Dermis microvascular lymphatic vessel endothelial cell (primary cell): ENCODE measurements at places on chromosomes 1 and 21. TPM values are rescaled to one million over a fixed set of nuclear protein-coding genes. Genes with fewer than 3 reads are reported as not detected.

DNA sequence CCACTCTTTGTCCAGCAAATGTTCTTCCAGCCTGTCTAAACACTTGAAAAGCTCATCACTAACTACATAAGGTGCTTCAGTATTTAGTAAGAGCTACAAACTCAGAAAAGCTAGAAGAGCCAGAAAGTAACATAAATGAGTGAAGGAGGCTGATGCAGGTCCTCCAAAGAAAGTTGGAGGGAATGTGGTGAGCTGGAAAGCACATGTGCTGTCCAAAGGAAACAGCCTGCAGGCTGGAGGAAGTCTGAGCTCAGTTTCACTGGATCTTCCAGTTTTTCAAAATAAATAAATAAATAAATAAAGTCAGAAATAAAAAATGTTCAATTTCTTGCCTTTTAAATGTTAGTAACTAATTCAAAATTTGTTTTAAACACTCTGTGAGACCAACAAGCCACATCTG is 25.5 kb downstream of the ZC3H11B start:
- no peak for DNase-seq

- DNase-seq = no peak
Observed at GRCh38 chr1:9689971-9690381, 38.4 kb downstream of the PIK3CD start.

GRCh38 chr1:202004711-202005110 is 5.7 kb upstream of the ELF3 start:
- no peak for DNase-seq

GRCh38 chr1:64865105-64865757 is 101.1 kb downstream of the JAK1 start:
- no peak for DNase-seq

DNA sequence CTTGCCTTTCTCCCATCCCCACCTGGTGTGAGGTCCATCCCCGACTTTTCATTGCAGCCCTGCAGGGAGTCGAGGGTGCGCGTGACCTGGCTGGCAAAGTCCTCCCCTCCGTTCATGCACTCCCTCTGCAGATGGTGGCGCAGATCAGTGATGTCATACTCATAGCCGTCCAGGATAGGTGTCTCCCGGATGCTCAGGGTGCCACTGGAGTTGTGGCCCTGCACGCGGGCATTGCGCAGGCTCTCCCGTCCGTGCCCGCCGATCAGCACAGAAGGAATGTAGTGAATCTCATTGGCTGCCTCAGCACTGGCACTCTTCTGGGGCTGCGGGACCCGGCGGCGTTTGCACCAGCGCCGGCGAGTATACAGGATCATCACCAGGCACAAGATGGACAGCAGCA is 132.1 kb downstream of the ASTN1 start:
- DNase-seq = no peak

- no peak for DNase-seq
Observed at GRCh38 chr1:100006688-100007087, 36.9 kb downstream of the SLC35A3 start.

GRCh38 chr1:65148548-65149350 is 746 bp downstream of the AK4 start:
- DNase-seq = peak; percentile 27

GRCh38 chr1:206923009-206923960 is 1.5 kb upstream of the FCMR start:
- DNase-seq = no peak

DNA sequence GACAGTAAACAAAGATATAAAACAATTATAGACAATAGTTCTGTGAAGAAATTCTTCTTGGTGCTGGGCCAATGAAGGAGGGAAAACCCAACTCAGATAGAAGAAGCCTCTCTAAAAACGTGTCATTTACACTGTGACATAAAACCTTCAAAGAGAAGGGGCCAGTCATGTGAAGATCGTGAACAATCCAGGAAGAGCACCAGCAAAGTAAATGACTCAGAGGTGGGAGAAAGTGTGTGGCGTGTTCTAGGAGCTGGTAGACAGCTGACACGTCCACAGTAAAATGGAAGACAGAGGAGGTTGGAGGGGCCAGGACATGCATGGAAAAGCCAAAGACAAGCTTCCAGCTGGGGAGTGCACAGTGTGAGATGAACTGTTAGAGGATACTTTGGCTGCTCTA is 143.6 kb downstream of the VAV3 start:
- peak; percentile 66 for DNase-seq

GRCh38 chr1:92037400-92037799 is 7.6 kb downstream of the EPHX4 start:
- DNase-seq = no peak

- DNase-seq = no peak
Observed at GRCh38 chr1:229843627-229844238, 217.7 kb downstream of the URB2 start.

- DNase-seq = no peak
Observed at GRCh38 chr1:171787686-171788480, 6.4 kb downstream of the METTL13 start.

DNA sequence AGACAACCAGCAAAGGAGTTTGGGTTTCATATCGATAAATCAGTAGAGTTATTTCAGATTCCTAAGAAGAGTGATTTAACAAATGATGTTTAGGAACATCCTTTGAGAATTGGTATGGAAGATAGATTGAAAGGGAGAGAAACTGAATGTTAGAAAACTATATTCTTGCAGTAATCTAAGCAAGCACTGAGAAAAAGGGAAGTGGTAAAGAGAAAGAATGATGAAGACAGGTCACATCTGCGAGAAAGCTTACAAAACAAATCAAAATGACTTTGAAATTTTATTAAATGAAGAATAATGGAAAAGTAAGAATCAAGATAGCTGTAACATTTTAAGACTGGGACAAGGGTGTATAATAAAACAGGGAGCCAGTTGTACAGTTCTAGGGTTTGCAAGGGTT is 177.0 kb downstream of the HS2ST1 start:
- no peak for DNase-seq

GRCh38 chr1:82948386-82948785 is 1050.5 kb downstream of the TTLL7 start:
- DNase-seq = peak; percentile 53

DNA sequence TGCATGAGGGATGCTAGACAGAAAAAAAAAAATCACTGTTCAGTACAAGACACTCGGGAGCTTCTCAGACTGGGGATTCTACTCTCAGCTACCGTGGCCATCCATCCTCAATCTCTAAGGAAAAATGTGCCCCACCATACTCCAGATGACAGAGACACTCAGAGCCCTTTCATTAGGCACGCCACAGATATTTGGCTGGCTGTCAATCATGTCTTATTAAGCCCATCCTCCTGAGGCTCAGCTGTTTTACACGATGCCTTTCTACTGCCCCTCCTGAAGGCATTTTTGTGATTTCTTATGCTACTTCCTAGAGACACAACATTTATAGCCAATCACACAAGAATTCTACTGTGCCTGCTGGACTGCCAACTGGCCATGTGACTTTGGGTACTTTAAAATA is 92.9 kb downstream of the KIF14 start:
- DNase-seq = no peak

GRCh38 chr21:46393451-46393940 is 65.2 kb upstream of the DIP2A start:
- DNase-seq = no peak

LCE1C gene
- total RNA-seq = not detected in 2 replicates

SIK1 gene
- total RNA-seq = 0.26 and 10.2 TPM in 2 replicates

TRABD2B gene
- total RNA-seq = under 0.01 TPM in 1 of 2 replicates, not detected in the other

PRR9 gene
- total RNA-seq = under 0.01 TPM in 1 of 2 replicates, not detected in the other

THEM5 gene
- total RNA-seq = not detected in 2 replicates

GLIS1 gene
- total RNA-seq = under 0.01 TPM in 1 of 2 replicates, not detected in the other

C4BPA gene
- not detected in 2 replicates for total RNA-seq
